ENCODE measurements at places on chromosomes 5 and 9. TPM values are rescaled to one million over a fixed set of nuclear protein-coding genes. Genes with fewer than 3 reads are reported as not detected.

Gene PCDHGA6
- 2.2 TPM for total RNA-seq

Gene COL27A1
- total RNA-seq, result 7.3 TPM

Gene COQ4
- 30.8 TPM for total RNA-seq

Gene SLC46A2
- not detected for total RNA-seq

Gene SLC34A1
- not detected for total RNA-seq

Gene NDUFS4
- 119 TPM for total RNA-seq

Gene SLC28A3
- 1.2 TPM for total RNA-seq

Gene TAF7
- total RNA-seq, result 71.7 TPM

Gene NTRK2
- 0.09 TPM for total RNA-seq

Gene WHRN
- under 0.01 TPM for total RNA-seq

Gene TAS2R1
- not detected for total RNA-seq

Gene LHX3
- total RNA-seq, result not detected

Gene TAF11L5
- not detected for total RNA-seq

Gene LCN1
- 0.66 TPM for total RNA-seq

Gene SLC6A3
- not detected for total RNA-seq

Gene SHOC1
- under 0.01 TPM for total RNA-seq

Gene PFN3
- total RNA-seq, result not detected
